ENCODE measurements at places on chromosomes 1 and 21.

DNA sequence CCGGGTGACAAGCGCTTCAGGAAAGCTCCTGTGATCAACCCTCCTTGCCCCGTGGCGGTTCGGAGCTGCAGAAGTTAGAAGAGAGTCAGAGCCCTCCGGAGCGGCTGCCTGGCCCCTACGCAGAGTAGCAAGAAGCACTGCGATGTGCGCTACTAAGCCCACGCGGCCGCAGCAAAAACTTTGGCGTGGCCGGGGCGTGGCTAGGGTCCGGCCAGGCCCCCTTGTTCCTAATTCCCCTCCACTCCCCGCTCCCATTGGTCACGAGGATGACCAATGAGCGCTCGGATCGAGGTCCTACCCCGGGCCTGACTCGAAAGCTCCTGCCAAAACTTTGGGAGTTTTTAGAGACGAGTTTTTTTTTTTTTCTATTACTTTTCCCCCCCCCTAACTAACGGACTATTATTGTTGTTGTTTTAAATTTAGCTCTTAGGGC, at the start of gene HLX:
HLX (plus strand) TSS at position 368 of the 433 bp plus-strand sequence. CDS start 415 bp downstream, outside the sequence.
- DNase-seq = no peak

DNA sequence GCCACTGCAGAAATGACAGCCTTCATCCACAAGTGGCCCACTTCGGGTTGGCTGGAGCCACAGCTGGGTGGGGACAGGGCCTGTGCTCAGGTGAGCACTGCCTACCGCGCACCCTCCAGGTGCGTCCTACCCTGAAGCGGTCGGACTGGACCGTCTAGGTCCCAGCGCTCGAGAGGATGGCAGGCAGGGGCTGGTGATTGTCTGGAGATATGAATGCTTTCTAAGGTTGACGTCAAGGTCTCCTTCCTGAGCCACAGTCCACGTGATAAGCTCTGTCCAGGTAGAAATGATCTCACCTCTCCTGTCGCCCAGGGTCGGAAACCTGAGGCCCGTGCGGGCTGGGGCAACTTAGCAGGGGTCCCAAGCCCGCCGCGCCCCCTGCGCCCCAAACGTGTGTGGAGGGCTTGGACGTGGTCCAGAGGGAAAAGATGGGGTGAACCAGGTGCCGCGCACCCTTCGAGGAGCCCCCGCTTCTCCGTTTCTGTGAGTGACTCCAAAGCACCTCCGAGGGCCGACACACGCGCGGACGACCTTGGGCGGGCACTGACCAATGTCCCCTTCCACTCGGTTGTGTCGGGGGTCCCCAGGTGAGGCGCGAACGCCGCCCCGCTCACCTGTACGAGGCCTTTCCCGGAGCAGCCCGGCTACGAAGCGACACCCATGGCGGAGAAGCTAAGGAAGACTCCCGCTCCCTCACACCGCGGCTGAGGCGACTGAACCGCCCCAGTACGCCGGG, 853 bp upstream of the DOP1B start:
- no peak for DNase-seq

- DNase-seq = no peak
These were observed 21.1 kb upstream of the LAMC2 start for GRCh38 chr1:183164963-183165362.

GRCh38 chr1:33866281-33866680, 2.4 kb downstream of the HMGB4 start:
- DNase-seq = no peak

DNA sequence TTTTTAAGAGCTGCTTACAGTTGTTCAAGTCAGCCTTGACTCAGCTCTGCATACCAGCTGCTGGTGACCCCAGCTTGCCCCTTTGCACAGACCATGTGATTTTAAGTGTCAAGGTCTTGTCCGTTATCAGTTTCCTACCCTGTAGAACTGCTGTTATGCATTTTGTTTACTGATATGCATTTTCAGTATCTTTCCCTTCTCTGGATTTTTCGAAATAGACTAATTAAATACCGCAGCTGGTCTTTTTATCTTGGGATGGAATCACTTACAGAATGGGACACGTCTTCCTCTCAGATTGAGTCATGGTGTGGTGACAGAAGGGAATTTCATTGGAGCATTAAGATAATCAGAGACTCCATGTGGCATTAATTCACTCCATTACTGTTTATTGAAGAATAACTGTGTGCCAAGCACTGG, 145.6 kb downstream of the FMN2 start:
- DNase-seq = no peak

DNA sequence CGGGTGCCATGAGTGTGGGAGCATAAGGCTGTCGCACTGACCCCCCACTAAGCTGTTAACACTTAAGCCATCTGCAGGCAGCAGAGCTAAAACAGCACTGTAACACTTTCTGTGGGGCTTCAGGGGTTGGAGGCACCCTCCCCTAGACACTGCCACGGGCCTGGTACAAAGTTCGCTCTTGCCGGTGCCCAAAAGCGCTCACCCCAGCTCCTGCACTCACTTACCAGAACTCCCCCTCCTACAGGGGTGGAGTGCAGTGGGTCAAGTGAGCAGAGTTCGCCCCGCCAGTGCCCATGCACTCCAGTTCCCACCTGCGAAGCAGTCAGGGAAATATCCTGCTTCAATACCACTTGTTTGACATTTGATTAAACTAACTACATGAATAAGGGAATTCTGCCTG, 46.3 kb upstream of the CFAP298 start:
- no peak for DNase-seq

Data from SHP77 treated with DMSO at 0.1 percent for 48 hours (cell line).